ENCODE measurements at places on chromosomes 6 and 20.

DNA sequence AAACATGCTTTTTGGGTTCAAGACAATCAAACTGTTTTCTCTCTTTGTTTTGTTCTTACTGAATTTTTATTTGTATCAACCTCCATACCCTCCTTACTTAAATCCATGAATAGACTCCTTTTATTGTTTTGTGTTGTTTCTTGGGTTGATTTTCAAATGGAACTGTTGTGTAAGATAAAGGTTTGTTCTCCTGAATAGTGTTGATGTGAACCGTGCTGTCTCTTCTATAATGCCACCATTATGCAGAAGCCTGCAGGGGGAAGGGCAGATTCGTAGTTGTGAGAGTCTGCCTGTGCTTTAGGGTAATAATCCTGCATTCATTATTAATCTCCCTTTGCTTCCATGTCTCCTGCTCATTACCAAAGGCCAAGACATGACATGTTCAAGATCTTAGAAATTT, 105.9 kb downstream of the CDKAL1 start:
- DNase-seq: no peak

DNA sequence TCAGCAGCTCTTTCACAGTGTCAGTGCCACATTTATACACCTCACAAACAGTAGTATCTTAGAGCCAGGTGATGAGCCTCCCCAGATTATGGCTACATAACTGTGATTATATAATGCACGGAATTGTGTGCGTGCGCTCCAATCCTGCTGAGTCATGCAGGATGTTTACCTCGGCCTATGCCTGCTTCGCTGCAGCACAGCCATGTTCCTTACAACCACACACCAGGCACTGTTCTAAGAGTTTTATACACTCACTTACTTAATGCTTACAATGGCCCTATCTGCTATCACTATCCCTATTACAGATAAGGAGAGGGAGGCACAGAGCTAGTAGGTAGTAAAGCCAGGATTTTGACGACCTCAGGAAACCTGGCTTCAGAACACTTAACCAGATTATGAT, 7.3 kb downstream of the ZKSCAN3 start:
- no peak for DNase-seq

- DNase-seq: no peak
Measured at GRCh38 chr6:36127462-36128016, 2.8 kb upstream of the MAPK13 start.

DNA sequence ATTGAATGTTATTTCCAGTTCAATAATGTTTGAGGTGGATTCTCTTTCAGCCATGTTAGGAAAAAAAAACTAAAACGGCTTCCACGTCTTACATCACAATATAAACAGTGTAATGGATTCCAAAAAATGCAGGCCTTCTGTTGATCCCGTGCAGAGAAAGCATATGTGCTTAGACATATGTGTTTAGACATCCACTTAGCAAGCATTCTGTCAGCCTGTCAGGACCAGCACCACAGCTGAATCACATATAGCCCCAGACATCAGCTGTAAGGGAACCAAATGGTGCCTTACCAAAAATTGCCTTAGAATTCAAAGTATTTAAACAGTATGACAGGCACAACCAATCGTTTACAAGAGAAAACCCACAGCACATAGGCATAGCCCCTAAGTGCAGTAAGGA, 304.9 kb downstream of the EYA4 start:
- DNase-seq: no peak

DNA sequence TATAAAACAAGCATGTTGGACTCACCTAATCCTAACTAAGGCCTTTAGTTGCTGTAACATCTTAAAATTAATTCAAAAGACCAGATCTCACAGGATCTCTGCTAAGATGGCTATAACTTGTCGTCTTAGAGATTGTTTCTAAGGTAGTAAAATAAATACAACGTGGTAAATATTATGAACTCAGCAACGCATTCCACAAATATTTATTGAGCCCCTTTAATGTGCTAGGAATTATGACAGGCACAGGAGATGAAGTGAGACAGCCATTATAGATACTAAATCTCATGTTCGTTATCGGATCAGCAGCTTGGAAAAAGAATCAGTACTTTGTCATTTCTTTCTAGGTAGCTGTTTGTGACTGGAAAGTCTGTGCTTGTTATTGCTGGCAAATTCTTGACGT, 20.9 kb upstream of the MCM3 start:
- DNase-seq: no peak

- no peak for DNase-seq
Measured at GRCh38 chr20:37839955-37840354, 63.0 kb upstream of the VSTM2L start.

Measured in central memory CD8-positive, alpha-beta T cell (primary cell).